Lung (tissue), 17 donors: ENCODE measurements at places on chromosomes 4 and X. TPM values are rescaled to one million over a fixed set of nuclear protein-coding genes. Genes with fewer than 3 reads are reported as not detected.

Gene MAGEA2
- not detected for total RNA-seq

DNA sequence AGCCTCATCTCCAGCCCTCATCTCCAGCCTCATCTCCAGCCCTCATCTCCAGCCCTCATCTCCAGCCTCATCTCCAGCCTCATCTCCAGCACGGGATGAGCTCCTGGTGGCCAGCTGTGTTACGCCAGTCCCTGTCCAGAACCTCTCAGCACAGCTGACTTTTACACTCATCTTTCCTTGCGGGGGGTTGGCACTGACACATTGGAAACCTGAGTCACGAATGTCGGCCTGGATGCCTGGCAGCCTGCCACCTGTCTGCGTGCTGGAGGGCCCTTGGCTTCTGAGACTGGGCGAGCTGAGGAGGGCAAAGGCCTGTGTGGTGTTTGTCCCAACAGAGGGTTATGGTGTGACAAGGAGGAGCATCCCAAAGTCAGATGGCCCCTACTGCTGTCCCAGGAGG lies 66.1 kb upstream of the HGFAC start:
- no peak for DNase-seq
- no peaks in the 10 kb centered on the region for H3K27me3 ChIP-seq
- H3K27ac ChIP-seq: no peak overlapping the region
- no peak overlapping the region for H3K4me3 ChIP-seq

Gene MAGEA2B
- not detected for total RNA-seq

DNA sequence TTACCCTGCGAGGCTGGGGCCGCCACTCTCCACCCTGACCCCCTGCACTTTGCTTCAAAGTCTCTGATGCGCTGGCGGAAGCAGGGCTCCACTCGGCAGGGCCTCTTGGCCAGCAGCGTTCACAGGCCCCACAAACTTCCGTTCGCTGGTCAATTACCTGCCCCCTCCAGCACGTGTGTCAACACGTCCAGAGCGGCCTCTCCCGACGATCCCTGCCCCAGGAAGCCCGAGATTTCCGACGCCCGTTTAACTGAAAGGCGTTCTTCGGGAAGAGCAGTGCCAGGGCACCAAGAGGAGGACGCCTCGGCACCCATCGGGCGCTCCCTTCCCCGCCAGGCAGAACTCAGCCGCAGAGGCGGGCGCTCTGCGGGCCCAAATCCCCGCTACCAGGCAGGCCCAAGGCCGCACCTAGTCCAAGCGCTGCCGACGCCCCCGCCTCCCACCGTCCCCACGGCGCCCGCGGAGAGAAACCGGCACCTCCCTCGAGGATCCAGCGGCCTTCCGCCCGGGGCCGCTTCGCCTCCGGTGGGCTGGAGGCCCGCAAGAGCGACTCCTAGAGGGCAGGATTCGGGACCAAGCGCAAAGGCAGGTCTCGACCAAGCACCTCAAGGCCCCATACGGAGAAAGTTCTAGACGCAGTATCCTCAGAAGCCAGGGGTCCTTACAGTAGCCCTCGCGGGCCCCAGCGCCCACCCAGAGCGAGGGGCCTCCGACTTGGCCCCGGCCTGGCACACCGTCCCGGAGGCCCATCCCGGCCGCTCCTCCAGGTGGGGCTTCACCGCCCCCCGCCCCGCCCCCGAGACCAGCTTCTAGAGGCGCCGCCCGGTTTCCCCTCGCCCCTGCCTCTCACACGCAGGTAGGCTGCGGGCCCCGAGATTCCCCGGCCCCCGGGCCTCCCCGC lies 586 bp downstream of the BCAP31 start:
- peaks cover 12% of the 10 kb centered on the region for H3K4me1 ChIP-seq
- H3K27ac ChIP-seq: peak overlapping the region; percentile 92
- H3K4me3 ChIP-seq: peak overlapping the region; percentile 57
- H3K27me3 ChIP-seq: no peaks in the 10 kb centered on the region
- DNase-seq: peak; percentile 37

- no peak overlapping the region for H3K4me3 ChIP-seq
- H3K36me3 ChIP-seq: no peaks in the 10 kb centered on the region
- no peaks in the 10 kb centered on the region for H3K27me3 ChIP-seq
- DNase-seq: no peak
Observed at GRCh38 chr4:5213087-5213595, 161.9 kb downstream of the STK32B start.

- no peak overlapping the region for H3K27ac ChIP-seq
- H3K36me3 ChIP-seq: no peaks in the 10 kb centered on the region
- H3K4me1 ChIP-seq: no peaks in the 10 kb centered on the region
Observed at GRCh38 chr4:155094201-155094820, 114.1 kb upstream of the NPY2R start.
